ENCODE measurements at places on chromosomes 1 and 21. TPM values are rescaled to one million over a fixed set of nuclear protein-coding genes. Genes with fewer than 3 reads are reported as not detected.

Gene SLC2A5
- 0.77 TPM for total RNA-seq

Gene LCE1B
- total RNA-seq: not detected

Gene RXFP4
- not detected for total RNA-seq

Gene TMOD4
- not detected for total RNA-seq

Data from A549 treated with GW870086 at 1 μM for 4 hours (cell line).